ENCODE measurements at places on chromosomes 1 and 21. TPM values are rescaled to one million over a fixed set of nuclear protein-coding genes. Genes with fewer than 3 reads are reported as not detected.

Gene ICOSLG
- 0.72 TPM for total RNA-seq

Gene TTC24
- not detected for total RNA-seq

Gene FCRL2
- total RNA-seq: not detected

Gene F13B
- total RNA-seq: not detected

Gene HAO2
- not detected for total RNA-seq

Gene DCST1
- not detected for total RNA-seq

Gene GPA33
- total RNA-seq: not detected

Gene GNAT2
- total RNA-seq: 0.13 TPM

Gene VCAM1
- total RNA-seq: 10.4 TPM

Gene SLFNL1
- total RNA-seq: 0.27 TPM

Gene DISP1
- 1.9 TPM for total RNA-seq

Gene ADAR
- total RNA-seq: 141 TPM

Gene NCF2
- not detected for total RNA-seq

Gene FMO4
- total RNA-seq: 0.65 TPM

Gene KCNE2
- not detected for total RNA-seq

Gene MMP23B
- total RNA-seq: 0.29 TPM

Gene ETS2
- 76.2 TPM for total RNA-seq

Gene MMEL1
- 1.1 TPM for total RNA-seq

Gene ANKRD65
- total RNA-seq: 0.07 TPM

Gene NR5A2
- total RNA-seq: 27.8 TPM

Data from thoracic aorta endothelial cell (primary cell).